ENCODE measurements at places on chromosomes 1 and 21.

DNA sequence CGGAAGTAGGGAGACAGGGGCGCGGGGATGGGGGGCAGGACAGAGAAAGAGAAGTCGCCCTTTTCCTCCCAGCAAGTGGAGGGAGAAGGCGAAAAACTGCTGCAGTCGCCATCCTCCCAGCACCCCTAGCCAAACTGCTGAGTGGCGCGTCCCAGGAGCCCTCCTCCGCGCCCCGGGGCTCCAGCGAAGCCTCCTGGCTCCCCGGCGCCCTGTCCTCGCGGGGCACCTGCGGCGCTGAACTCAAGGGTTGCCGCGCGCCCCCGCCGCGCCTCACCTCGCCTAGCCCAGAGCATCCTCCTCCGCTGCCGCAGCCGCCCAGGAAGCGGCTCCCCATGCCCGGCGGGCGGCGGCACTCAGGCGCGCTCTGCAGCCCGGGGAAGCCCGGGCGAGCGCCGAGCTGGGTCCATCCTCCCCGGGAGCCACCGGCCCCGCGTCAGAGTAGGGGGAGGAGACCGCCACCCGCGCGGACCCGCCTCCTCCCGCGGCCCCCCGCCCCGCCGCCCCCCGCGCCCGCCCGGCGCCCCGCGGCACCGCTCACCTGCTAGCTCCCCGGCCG is at the start of gene DAB1:
TSS of gene DAB1 (minus strand) at position 405 of the 556 bp plus-strand sequence. CDS start 133,030 bp downstream, outside the sequence.
- peak; percentile 45 for DNase-seq

DNA sequence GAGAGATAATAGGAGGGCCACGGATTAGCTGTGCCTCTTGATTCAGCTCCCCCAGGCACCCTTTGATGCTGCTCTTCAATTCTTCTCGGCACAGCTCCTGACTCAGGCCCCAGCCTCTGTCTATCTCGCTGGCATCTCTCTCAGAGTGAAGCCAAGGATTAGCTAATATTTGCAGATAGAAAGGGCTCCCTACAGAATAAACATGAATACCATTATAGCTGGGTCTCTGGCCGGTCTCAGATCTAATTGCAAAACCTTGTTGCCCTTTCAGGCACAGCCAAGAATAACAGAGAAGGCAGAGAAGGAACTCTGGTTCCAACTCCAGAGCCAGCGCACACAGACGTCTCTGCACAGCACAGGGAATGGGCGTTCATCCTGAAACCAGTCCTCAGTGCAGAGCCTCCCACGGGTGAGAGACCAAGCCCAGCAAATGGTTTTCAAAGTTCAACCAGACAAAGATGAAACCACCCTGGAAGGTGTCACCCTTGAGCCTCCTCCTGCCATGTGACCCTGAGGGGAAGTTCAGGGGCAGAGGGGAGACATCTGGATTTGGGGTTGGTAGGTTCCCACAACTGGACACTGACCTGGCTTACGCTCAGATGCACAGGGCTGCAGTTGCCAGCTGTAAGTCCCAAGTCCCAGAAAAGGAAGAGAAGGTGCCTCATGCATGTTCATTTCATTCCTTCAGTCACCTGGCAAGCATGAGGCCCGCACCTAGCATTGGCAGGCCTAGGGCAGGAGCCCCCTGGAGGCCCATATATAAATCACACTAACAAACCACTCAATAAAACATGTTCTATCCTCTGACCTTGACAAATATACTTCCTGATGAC is 394.0 kb downstream of the NPHP4 start:
- no peak for DNase-seq

GRCh38 chr1:200238311-200238710 is 171.5 kb downstream of the ZNF281 start:
- no peak for DNase-seq

DNA sequence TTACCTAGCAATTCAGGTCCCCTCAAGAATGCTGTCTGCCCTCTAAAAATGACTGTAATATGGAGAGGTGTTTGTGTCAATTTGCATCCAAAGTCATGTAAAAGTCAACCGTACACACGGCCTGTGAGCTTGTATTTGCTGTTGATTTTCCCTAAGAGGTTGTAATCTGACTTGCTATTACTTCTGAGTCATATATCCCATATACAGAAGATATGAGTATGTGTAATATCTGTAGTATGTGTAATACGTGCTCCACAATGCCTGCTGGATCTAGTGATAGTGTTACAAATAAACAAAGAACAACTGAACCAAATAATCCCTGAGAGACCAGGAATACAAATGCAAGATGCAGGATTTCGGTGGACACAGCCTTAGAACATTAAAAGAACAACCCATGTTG is 1.4 kb upstream of the KCNJ6 start:
- no peak for DNase-seq

DNA sequence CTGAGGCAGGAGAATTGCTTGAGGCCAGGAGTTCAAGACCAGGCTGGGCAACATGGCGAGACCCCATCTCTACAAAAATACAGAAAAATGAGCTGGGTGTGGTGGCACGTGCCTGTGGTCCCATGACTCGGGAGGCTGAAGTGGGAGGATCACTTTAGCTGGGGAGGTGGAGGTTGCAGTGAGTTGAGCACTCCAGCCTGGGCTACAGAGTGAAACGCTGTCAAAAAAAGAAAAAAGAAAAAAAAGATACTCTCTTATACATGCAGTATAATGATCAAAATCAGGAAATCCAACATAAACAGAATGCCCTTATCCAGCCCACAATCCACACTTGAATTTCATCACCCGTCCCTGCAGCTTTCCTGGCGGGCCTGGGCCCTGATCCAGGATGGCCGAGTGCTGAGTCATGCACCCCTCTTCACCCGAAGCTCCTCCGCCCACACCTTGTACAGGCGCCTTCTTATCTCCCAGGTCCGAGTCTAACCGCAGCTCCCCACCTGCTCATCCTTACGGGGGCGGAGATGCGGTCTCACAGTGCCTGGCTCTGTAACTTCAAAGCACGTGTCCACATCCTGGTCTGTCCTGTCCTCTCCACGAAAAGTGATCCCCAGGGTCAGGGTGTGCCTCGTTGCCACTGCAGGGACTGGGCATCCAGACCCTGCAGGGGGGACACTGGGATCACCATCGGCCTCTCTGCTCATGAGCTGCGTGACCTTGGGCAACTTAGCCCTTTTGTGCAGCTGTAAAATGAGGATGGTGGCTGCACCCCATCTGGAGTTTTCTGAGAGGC is 120.2 kb upstream of the SLC45A1 start:
- peak; percentile 46 for DNase-seq
